SHP77 (cell line): ENCODE measurements at places on chromosomes 5 and 9.
A peak's percentile ranks its signal among the peaks of the same experiment; 100 is the strongest.

DNA sequence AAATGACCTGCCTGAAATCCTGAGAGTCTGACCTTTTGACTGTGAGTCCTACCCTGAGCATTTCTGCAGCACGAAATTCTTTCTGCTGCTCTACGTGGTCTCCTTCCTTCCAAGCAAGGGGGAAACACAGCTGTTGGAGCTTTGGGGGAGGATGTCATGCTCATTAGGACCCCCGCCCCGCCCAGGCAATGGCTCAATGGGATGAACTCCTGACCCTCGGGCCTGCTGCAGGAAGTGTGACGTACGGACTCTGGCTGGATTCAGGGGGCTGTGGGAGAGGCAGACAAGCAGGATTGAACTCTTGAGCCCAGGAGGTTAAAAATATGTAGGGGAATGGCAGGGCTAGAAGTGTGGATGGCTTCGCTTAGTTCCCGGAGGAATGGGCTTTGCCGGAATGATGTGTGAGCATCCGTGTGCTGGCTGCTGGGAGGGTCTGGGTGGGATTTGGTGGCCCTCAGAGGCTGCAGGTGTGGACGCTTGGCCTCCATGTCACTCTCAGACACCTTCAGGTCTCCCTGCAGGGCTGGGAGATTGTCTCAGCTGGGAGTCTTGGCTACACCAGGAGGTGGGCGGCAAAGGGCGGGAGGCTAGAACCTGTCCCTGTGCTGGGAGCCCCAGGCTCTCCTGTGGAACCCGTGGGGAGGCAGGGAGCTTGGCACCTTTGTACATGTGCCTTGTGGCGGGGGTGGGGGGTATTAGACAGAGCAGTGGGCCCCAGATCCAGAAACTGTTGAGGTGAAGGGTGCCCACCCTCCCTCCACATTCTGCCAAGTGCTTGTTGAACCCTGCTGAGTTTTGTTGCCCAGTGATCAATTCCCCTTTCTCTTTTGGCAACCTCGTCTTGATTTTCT is 26.3 kb downstream of the STC2 start:
- DNase-seq = no peak

DNA sequence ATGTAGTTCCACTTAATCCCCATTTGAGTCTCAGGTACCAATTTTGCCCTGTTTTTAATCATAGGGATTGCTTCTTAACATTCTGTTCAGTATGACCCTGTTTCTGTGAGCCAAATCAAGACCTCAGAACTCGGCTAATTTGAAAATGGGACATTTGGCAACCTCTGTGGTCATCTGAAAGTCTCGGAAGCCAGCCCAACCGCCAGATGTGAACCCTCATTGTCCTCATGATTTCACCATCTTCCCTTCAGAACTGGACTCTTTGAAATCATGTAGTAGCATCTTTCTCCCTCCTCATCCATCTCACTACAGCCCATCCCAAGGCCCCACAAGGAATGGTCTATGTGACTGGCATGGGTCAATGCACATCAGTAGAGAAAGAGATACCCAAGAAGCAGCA is 88.9 kb downstream of the S1PR3 start:
- DNase-seq = no peak

GRCh38 chr5:107554776-107555424 is 115.8 kb downstream of the EFNA5 start:
- DNase-seq = no peak

GRCh38 chr9:134390947-134391318 is 64.7 kb downstream of the RXRA start:
- DNase-seq = no peak

- no peak for DNase-seq
These were observed 431.4 kb upstream of the CCNG1 start for GRCh38 chr5:163005949-163006348.

- DNase-seq = peak; percentile 30
These were observed 30.4 kb downstream of the GNG10 start for GRCh38 chr9:111691672-111692329.
